Activated naive CD8-positive, alpha-beta T cell treated with anti-CD3 and anti-CD28 coated beads, Interleukin-2, amount 50 U/mL, for 24 hours (primary cell): ENCODE measurements at places on chromosomes 1 and 21.

GRCh38 chr1:154809436-154810413 lies 60.4 kb downstream of the KCNN3 start:
- DNase-seq, result peak; percentile 36

DNA sequence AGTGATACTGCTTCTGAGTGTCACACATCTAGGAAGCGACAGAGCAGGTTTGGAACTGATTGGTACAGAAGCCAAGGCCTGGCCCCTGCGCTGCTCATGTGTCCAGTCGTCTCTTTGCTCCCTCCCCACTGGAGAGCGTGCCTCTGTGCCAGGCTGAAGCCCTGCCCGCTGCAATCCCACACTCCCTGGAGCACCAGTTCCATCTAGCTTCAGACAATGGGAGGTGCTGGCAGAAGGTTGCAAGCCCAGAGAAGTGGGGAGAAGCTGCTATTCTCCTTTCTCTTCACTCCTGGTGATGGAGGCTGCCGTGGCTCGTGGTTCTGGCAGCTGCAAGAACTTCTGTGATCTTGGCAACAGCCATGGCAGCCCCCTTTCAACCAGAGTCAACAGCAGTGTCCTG lies 250.9 kb downstream of the MATN1 start:
- DNase-seq, result no peak

- no peak for DNase-seq
Observed at GRCh38 chr1:167185062-167185461, 35.6 kb upstream of the POU2F1 start.

- DNase-seq, result no peak
Observed at GRCh38 chr1:178189814-178190213, 95.9 kb downstream of the RASAL2 start.

- DNase-seq, result no peak
Observed at GRCh38 chr1:91129017-91129416, 107.2 kb upstream of the ZNF644 start.

GRCh38 chr1:177186639-177187038 lies 15.9 kb downstream of the BRINP2 start:
- no peak for DNase-seq

DNA sequence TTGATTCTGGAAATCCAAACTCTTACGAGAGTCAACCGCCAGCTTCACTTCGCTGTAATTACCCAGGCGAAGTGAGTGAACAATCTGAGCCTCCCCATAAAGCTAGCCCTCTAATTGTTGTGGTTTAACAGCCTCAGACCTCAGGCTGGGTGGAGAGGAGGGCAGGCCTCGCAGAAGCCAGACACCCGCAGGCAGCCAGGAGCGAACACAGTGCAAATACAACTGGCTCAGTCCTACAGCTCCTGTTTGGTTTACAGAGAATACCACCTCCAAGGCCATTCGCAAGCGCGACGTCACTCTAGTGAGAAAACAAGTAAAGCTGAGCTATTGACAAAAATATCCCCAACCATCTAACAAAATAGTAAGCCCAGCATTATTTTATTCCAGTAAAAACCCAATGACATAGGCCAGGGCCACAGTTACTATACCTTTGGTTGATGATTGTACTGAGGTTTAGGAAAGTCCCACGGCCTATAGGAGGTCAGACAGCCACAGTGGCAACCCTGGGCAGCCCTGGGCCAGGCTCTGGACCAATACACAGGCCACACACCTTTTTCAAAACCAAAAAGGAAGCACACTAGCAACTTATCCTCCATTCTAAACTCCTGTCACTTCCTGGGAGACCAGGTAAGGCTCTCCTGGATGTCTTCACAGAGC lies 163.3 kb downstream of the ETS2 start:
- no peak for DNase-seq

DNA sequence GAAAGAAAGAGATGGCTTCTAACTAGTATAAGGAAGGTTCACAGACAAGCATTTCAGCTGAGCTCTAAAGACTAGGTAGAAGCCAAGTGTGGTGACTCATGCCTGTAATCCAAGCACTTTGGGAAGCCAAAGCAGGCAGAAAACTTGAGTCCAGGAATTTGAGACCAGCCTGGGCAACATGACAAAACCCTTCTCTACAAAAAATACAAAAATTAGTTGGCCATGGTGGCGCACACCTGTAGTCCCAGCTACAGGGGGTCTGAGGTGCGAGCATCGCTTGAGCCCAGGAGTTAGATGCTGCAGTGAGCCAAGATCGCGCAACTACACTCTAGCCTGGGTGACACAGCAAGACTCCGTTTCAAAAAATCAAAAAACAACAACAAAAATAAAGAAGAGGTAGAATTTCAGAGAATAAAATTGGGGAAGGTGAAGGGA lies 27.8 kb downstream of the FBXO42 start:
- DNase-seq, result no peak

- DNase-seq, result no peak
Observed at GRCh38 chr21:33884376-33885171, 31.0 kb downstream of the ATP5PO start.

DNA sequence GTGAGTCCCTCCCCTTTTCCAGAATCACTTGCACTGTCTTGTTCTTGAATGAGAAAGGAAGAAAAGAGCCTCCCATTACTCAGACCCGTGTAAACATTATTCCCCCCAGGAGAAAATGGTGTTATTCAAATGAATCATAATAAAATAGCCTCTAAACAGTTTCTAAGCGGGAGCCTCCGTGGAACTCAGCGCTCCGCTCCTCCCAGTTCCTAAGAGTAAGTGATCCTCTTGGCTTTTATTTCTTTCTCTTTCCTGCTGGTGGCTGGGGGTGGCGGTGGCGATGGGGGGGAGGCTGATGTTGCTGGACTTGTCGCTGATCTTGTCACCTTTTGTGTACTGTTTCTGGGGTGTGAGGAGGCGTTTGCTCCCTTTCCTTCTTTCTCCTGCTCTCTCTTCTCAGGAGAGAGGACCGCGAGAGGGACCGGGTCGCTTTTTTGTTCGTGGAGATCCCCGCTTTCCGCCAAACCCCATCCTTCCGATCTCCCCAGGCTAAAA lies 781 bp downstream of the PROX1 start:
- no peak for DNase-seq

DNA sequence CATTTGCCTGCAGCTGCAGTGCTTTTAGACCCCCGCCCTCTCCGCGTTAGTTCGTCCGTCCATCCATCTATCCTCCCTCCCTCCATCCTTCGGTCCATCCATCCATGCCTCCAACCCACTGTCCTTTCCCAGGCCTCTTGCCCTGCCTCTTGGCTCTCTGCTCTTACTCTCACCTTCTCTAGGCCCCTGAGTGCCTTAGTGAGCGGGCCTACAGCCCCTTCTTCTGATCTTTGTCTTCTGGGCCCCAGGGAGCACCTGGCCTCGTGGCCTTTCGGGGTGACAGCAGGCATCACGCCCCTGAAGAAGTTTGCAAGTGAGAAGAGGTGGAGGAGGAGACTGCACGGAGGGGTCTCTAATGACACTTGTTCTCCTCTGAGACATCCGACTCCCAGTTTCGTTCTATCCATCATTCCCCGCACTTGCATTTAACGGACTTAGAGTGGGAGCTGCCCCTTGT lies 842 bp downstream of the ATXN7L2 start:
- no peak for DNase-seq

DNA sequence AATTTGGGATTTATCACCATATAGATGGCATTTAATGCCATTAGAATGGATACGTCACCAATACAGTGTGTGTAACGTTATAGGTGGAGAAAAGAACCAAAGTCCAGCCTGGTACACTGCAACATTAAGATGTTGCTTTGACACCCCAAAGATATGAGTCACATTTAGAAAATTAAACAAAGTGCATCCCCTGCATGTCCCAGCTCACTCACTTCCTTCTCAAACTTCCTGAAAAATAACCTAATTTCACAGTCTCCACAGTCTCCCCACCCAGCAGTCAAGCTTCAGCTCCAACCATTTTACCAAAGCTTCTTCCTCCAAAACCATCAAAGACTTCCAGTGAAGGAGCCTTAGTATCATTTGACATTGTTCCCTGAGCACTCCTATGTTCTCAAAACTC lies 111.9 kb downstream of the OMA1 start:
- DNase-seq, result no peak
